ENCODE measurements at places on chromosomes 5 and 9.

- no peak for DNase-seq
These were observed 204.2 kb upstream of the HAPLN1 start for GRCh38 chr5:83924891-83925290.

DNA sequence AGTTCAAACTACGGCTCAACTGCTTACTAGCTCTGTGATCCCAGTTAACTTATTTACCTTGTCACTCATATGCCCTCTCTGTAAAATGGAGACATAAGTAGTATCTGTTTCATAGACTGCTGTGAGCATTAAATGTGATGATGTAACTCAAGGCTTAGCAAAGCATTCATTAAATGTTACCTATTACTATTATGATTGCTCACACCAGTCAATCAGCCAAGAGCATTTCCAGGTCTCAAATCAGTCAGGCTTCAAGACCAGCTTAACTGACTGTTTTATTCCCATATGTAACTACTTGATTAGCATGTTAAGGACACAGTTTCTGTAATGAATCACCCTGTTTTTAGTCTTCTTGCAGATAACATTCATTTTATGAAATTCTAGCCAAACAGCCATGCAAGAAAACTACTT, 413.3 kb downstream of the MLLT3 start:
- DNase-seq = no peak

DNA sequence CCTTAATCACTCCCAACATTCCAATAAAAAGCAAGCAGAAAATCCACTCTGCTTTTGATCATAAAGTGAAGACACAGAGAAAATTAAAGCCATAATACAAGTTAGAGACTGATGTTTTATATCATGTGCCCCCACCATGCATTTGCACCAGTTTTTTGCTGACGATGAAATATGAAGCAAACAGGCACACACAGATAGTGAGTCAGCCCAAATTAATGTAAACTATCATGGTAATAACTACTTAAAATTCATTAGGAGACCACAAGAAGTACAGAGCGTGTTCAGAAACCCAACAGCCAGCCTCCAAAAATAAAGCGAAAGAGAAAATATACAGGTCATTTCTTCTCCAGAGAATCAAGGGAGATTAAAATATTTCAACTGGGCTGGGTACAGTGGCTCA, 46.4 kb upstream of the KDM4C start:
- no peak for DNase-seq

GRCh38 chr5:109756543-109757185, 66.9 kb downstream of the MAN2A1 start:
- DNase-seq = no peak

GRCh38 chr5:142974409-142974808, 204.2 kb downstream of the ARHGAP26 start:
- no peak for DNase-seq

DNA sequence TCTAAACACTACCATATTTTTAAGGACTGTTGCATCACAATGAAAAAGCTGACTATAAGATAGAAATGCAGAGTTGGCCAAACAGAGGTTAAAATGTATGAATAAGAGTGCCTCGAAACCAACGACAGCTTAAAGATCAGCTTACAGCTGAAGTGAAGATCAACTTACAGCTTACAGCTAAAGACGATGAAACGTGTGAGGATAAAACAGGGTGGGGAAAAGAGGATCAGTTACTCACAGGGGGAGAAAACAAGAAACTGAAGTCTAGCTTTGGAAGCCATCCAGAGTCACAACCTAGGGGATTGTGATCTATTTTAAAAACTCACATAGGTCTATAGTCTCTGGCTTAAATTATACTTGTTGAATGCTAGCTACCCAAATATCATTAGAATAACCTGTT, 220.0 kb downstream of the SNCAIP start:
- peak; percentile 17 for DNase-seq

DNA sequence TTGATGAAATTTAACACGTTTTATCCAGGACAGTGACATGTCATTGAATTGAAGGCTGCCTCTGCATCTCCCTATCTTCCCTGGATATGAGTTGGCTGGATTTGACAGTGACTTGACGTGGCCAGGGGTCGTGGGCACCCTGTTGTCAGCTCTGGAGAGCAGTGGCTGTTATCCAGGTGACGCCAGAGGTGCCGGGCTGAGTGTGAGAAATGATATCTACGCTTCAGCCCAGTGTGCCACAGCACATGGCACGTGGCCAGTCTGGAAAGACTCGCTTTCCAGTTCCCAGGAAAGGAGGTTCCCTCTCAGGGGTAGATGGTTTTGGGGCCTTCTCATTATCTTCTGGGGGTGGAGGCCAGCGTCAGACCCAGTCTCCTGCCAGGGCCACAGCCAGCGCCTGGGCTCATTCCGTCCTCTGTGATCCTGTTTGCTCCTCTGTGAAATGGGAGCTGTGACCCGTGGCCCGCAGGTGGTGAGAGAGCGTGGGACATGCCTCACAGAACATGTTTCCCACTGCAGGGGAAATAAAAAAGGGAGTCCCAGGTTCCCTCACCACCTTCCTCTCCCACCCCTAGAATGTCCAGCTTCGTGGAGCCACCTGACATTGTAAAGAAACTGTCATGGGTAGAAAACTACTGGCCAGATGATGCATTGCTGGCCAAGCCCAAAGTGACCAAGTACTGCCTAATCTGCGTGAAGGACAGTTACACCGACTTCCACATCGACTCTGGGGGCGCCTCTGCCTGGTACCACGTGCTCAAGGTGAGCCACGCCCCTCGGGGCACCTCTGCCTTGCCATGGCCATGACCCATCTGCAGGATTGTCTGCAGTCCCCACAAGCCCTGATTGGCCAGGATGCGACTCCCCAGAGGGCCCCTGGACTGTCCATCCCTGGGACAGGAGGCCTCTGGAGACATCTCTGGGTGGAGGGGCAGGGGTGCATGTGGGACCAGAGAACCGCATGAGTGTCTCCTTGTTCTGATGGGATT, 76.5 kb downstream of the PHF2 start:
- DNase-seq = no peak

- peak; percentile 82 for DNase-seq
These were observed 321.0 kb downstream of the AGTPBP1 start for GRCh38 chr9:85420750-85421149.

- no peak for DNase-seq
These were observed 55.2 kb upstream of the NEK6 start for GRCh38 chr9:124202447-124202971.

GRCh38 chr9:137753192-137753765, 124.3 kb upstream of the CACNA1B start:
- no peak for DNase-seq

DNA sequence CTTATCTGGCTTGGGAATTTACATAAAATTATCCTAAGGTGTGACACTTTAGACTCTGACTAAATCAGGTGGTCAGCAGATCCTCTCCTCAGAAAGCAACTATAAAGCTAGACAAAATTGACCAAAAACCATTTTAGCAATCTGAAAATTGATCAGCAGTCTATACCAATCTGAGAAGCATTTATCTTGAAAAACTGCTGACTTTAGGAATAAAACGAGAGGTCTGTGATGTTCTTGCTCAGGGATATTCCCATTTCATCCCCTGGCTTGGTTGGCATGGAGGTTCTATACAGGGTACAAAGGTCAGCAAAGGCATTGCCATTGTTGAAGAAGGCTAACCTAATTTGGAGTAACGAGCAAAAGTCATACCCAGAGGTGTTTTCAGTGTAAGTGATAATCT, 11.7 kb downstream of the SPINK5 start:
- DNase-seq = no peak

DNA sequence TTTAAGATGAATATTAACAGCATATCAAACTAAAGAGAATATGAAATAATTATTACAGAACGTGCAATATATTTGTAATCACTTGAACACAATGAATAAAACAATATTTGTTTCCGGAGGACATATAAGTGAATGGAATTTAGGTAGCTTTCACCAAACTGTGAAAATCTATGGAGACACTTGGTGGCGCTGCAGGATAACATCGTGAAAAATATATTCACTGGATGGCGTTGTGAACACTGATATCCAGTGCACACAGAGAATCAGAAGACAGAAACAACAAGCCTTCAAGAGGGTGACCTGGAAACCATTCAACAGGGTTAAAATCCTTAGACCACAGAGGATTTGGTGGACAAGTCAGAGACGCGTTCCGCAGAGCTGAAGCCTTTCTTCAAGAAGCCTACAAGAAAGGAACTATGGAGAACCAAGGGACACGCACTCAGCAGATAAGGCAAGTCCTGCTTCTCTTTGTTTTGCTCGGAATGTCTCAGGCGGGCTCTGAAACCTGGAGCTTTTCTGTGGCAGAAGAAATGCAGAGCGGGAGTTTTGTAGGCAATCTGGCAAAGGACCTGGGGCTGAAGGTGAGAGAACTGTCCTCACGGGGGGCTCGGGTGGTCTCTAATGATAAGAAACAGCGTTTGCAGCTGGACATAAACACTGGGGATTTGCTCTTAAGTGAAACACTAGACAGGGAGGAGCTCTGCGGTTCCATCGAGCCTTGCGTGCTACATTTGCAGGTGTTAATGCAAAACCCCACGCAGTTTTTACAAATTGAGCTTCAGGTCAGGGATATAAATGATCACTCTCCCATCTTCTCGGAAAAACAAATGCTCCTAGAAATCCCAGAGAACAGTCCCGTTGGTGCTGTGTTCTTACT, at the start of gene PCDHB11:
Gene PCDHB11 (plus strand): TSS at position 269 of the 877 bp plus-strand sequence. CDS start 148 bp downstream, at position 417.
- DNase-seq = no peak
